ENCODE measurements at places on chromosomes 12 and 14.

GRCh38 chr12:45598761-45599160 lies 130.7 kb upstream of the ARID2 start:
- no peak for DNase-seq

GRCh38 chr14:55588259-55588699 lies 8.3 kb downstream of the KTN1 start:
- DNase-seq: no peak

GRCh38 chr12:109726511-109727038 lies 12.9 kb downstream of the FAM222A start:
- no peak for DNase-seq

GRCh38 chr12:8644345-8645248 lies 18.0 kb downstream of the MFAP5 start:
- peak; percentile 68 for DNase-seq

DNA sequence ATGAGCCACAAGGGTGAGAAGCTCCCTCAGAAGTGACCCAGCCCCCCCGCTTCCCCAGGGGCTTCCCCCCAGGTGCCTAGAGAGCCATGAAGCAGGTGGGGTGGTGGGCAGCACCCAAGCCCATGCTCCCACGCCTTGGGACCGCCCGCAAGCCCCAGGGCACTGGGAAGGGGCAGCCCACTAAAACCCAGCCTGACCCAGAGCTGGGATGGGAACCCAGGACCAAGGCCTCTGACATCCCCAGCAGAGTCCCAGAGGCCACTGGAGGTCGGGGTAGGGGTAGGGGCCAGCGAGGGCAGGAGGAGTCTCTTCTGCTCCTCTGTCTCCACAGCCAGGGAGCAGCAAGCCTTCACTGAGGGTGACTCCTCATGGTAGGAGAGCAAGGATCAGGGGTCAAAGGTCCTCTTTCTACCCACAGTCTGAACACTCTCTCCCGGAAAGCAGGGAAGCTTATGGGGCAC lies 86.5 kb upstream of the ZFP36L1 start:
- no peak for DNase-seq

DNA sequence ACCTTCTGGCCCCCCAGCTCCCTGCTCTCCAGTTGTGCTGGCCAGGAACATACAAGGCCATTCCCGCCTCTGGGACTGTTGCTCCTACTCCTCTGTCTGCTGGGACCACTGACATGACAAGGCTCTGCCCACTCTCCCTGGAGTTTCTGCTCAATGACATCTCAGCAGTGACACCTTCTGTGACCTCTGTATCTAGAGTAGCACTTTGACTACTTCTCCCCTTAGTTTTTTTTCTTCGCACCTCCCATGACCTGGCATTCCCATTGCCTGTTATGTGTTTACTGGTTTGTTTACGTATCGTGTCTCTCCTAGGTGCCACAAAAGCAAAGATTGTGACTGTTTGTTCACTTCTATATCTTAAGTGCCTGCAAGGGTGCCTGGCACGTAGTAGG lies 40.1 kb upstream of the TMEM263 start:
- DNase-seq: no peak

DNA sequence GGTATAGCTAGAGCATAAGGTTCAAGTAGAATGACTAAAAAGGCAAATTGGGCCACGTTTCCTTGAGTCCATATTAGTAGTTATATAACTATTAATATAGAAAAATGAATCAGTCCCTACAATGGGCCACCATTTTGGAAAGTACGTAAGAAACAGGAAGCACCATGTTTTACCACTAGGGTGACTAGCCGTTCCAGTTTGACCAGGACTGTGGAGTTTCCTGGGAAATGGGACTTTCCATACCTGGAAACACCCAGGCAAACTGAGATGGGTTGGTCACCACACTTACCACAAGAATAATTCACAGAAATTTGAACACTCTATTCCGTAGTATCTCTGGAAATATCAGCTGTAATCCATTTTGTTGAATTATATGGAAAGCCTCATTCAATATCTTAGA lies 2.1 kb upstream of the MAGOHB start:
- no peak for DNase-seq

GRCh38 chr14:105273062-105273461 lies 24.7 kb downstream of the BTBD6 start:
- no peak for DNase-seq

- no peak for DNase-seq
Observed at GRCh38 chr14:66698503-66698902, 190.6 kb downstream of the GPHN start.

GRCh38 chr12:46364777-46365580 lies 7.6 kb downstream of the SLC38A2 start:
- DNase-seq: no peak

- no peak for DNase-seq
Observed at GRCh38 chr12:123387508-123388176, 3.7 kb downstream of the KMT5A start.

- DNase-seq: peak; percentile 60
Observed at GRCh38 chr12:124636138-124636978, 68.9 kb upstream of the NCOR2 start.
